ENCODE measurements at places on chromosomes 3 and 15.
A peak's percentile ranks its signal among the peaks of the same experiment; 100 is the strongest.

- no peak for DNase-seq
Observed at GRCh38 chr3:64063207-64063982, 40.1 kb upstream of the PSMD6 start.

GRCh38 chr15:44215594-44215993, 20.5 kb upstream of the FRMD5 start:
- no peak for DNase-seq

- no peak for DNase-seq
Observed at GRCh38 chr3:64070704-64071103, 47.4 kb upstream of the PSMD6 start.

- DNase-seq, result no peak
Observed at GRCh38 chr15:67035886-67036285, 29.5 kb upstream of the SMAD3 start.

DNA sequence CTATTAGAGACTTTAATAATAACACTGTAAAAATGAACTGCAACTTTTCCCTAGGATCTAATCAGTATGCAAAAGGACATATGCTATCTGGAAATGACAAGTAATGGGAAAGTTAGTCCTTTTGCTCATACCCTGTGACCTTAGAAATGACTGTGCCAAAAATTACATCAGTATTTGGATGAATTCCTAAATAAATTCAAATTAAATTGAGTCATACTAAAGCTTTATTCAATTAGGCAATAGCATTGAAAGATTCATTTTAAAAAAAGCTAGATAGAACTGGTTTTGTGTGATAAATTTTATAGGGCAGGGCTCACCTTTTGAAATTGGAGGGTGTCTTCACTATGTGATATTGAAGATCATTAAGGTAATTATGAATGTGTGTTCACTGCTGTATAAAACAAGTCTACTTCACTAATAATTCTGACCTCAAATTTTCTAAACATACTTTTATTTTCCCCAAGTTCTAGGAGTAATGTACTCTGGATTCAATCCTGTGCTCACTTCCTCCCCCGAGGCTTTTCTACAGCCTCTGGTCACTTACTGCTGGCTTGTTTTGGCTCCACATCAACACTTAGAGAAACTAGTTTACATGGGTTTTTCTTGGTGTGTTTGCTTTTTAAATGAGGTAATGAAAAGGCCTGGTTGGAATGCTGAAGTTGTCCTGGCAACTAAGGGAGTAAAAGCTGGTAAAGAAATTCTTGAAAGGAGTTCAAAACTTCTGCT, 44.4 kb upstream of the SPTSSB start:
- DNase-seq, result no peak

DNA sequence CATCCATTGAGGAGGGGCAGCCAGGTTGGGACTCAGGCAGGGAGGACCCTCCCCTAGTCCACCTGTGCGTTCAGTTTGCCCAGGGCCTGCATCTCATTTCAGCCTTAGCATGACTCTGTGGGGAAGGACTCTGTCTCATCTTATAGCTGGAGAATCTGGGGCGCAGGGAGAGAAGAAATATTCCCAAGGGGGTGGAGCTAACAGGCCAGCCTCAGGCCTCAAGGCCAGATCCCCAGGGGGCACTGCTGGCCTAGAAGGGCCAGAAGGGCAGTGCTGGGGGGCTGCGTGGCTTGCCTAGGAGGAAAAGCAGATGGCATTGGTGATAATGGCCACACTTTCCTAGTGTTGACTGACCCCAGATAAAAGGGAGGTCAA, 10.9 kb downstream of the AMOTL2 start:
- no peak for DNase-seq

- no peak for DNase-seq
Observed at GRCh38 chr3:134693226-134693625, 42.4 kb upstream of the KY start.

DNA sequence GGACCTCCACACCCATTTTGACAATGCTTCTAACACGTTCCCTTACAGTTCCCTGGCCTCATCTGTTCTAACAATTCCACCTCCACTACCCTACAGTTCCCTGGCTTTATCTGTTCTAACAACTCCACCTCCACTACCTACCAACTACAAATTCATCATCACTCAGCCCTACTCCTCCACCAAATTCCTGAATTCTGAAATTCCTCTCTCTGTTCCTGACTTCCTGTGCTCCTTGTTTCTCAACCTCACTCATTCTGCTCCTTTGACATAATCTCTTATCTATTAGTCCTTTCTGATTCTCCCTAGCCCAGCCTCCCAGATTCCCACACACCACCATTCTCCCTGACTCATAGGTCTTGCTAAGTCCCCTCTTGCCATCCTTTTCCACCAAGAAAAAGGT, 22.5 kb downstream of the UPK1B start:
- DNase-seq, result no peak

DNA sequence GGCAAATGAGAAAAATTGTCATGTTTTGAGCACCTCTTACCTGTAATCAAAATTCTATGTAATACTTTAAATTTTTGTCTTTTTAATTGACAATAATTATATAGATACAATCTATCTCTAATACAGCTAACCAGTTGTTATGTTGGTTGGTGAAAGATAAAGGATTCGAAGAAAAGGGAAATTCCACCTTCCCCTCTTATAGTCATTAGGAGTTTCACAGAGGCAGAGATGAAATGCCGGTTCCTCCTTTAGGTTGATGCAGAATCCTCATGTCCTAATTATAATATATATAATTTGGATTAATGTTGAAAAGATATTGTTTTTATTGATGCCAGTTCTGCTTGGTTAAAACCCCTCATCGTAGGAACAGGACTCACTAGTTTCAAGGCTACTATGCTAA, 67.1 kb downstream of the LRCH3 start:
- no peak for DNase-seq

- no peak for DNase-seq
Observed at GRCh38 chr3:114902691-114903101, 244.4 kb downstream of the ZBTB20 start.

GRCh38 chr3:45143673-45144671, 2.2 kb downstream of the CDCP1 start:
- DNase-seq, result no peak

DNA sequence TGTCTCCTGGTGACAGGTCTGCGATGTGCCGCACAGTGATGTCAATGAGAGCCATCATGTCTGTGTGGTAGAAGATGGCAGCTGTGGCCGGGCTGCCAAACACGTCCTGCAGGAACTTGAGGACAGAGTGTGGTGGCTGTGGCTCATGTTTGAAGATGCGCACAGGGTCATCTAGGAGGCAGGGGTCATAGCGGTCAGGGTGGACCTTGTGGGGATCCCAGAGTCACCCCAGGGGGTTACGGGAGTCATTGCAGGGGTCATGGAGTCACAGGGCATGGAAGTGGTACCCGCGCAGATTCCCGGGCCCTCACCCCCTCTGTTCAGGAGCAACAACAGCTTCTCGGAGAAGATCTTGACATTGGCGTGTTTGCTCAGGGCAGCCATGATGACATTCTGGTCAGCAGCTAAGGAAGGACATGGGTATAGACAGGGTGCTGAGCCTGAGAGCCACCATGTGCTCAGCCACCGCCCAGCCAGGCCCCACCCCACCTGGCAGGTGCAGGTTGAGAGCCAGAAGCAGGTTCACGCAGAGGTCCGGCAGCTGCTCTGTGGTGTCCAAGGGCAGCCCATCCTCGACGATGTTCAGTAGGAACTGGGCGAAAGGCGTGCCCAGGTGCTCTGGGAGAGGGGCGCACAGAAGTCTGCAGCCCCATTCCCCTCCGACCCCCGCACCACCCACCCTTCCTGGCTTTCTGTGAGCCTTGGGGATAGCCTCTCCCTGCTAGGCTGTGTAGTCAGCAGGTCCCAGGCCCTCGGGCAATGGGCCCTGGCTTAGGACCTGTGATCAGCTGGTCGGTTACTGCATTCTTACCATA, 6.9 kb downstream of the NCKIPSD start:
- no peak for DNase-seq

- no peak for DNase-seq
Observed at GRCh38 chr3:36648241-36649034, 115.9 kb downstream of the DCLK3 start.

DNA sequence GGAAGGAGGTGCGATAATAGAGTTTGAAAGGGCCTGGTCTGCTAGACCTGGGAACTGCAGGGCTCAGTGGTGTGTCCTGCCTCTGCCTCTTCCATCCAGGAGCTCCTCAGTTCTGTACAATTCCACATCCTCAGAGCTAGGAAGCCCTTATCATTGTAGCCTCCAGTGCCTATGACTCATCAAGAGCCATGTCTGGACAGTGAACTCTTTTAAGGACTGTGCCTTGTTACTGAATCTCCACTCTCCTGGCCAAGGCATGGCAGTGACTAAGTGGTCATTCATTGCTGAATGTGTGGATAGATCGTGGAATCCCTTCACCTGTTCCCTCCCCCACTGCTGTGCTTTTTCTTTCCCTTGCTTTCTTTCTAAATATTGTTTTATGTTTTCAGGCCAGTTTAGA, 2.9 kb downstream of the TIMP4 start:
- DNase-seq, result no peak

DNA sequence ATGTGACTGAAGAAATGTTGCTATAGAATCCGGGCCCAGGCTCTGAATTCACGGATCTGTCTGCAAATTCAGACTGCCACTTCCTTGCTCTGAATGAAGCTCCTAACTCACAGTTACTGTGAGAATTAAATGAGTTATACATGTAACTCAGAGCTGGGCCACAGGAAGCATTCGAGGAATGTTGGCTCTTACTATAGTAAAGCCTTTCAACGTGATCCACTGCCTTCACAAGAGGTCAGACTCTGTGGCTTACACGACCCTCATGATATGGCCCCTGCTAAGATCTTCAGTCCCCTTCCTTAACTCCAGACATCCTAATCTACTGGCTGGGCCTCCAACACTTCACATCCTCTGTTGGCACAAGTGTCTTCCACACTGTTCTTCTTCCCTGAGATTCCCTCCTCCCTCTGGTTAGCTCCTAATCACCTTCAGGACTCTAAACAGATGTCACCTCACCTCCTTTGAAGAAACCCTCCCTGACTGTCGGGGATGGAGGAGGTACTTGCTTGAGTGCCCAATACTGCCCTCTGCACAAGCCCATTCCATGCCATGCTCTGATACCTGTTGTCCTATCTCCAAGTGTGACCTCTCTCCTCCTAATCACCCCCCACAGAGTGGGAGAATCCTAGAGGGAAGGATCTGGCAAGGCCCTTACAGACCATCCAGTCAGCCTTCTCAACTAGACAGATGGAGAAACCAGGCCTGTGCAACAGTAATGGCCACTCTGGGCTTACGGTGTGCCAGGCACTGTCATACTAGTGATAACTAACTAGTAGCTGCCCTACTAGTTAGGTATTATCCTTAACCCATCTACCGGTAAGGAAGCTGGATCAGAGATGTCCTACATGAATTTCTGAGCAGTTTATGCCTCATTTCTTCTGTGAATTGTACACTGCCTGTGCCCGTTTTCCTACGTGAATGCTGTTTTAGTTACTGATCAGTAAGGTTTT, 1.3 kb downstream of the ACTR8 start:
- no peak for DNase-seq

DNA sequence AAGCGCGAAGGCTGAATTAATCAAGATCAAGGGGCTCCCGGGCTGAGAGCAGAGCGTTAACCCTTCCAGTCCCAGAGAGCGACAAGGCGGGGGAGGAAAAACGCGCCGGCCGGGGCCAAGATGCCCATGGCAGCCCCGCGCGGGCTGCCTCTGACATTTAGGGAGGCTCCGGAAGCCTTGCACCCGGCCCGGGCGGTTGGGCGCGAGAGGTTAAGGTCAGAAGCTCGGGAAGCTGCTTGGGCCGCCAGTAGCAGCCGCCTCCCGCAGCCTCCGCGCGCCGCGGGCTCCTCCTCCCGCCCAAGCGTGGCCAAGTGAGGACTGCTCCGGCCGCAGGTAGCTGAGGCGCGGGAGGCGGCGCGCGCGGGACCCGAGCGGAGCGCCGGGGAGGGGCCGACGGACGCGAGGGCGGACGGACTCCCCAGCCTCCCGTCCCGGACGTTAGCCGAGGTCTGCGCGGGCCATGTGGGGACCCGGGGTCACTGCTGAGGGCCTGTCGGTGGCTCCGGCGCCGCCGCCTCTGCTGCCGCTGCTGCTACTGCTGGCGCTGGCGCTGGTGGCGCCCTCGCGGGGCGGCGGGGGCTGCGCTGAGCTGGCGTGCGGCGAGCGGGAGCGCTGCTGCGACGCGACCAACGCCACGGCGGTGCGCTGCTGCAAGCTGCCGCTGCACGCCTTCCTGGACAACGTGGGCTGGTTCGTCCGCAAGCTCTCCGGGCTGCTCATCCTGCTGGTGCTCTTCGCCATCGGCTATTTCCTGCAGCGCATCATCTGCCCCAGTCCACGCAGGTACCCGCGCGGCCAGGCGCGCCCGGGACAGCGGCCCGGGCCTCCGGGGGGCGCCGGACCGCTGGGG, at the start of gene C3orf80:
Gene C3orf80, plus strand, starts transcription at position 247 of the 850 bp plus-strand sequence. Its CDS starts 214 bp downstream, at position 461.
- peak; percentile 26 for DNase-seq

DNA sequence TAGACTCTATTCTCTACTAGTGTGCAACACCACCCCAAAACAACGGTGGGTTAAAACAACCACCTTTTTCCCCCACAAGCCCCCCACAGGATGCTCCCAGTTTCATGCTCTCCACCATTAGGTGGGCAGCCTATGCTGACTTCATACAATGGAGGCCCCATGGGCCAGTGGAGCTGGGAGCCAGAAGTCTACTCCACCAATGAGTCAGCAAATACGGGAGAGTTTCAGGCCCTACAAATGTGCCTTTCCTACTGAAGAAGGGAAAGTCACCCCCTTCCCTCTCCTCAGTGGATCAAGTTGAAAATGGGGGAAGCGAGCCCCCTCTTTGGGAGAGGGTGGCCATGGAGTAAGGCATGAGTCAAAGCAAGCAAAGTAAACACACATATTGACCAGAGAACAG, 278.6 kb downstream of the NTRK3 start:
- no peak for DNase-seq

DNA sequence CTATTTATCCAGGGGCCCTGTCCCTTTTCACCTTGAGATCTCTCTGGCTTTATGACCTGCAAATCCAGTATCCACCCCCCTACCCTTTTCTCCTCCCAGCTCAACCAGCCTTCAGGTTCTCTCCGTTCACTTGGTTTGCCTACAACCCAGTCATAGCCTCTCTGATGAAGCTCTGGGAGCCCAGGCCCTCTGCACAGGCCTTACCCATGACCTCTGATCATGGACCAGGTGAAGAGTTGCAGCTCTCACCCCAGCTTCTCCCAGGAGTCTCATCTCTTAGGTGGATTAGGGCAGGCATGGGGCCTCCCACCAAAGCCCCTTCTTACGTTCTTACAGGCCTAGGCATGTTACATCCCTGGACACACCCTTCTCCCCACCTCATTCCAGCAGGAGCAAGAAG, 59.8 kb downstream of the EXOG start:
- no peak for DNase-seq

GRCh38 chr3:161414907-161415306, 43.6 kb upstream of the SPTSSB start:
- no peak for DNase-seq

- DNase-seq, result peak; percentile 55
Observed at GRCh38 chr3:71542521-71543370, 40.8 kb downstream of the FOXP1 start.

- DNase-seq, result no peak
Observed at GRCh38 chr3:117688583-117688982, 979.0 kb downstream of the TUSC7 start.

- DNase-seq, result no peak
Observed at GRCh38 chr3:153210660-153211059, 48.6 kb downstream of the RAP2B start.

- no peak for DNase-seq
Observed at GRCh38 chr3:155334914-155335723, 41.6 kb upstream of the STRIT1 start.

GRCh38 chr3:15513116-15513515, 8.4 kb downstream of the COLQ start:
- DNase-seq, result no peak

- no peak for DNase-seq
Observed at GRCh38 chr3:195177422-195178123, 93.4 kb downstream of the XXYLT1 start.
